Mononuclear cell (primary cell): ENCODE measurements at places on chromosomes 7 and 10. TPM values are rescaled to one million over a fixed set of nuclear protein-coding genes. Genes with fewer than 3 reads are reported as not detected.

MKI67 gene
- total RNA-seq, result 1.8 TPM

ERVW-1 gene
- not detected for total RNA-seq

ZCCHC24 gene
- 4.0 TPM for total RNA-seq

RGR gene
- not detected for total RNA-seq
